ENCODE measurements at places on chromosomes 11 and 22.

DNA sequence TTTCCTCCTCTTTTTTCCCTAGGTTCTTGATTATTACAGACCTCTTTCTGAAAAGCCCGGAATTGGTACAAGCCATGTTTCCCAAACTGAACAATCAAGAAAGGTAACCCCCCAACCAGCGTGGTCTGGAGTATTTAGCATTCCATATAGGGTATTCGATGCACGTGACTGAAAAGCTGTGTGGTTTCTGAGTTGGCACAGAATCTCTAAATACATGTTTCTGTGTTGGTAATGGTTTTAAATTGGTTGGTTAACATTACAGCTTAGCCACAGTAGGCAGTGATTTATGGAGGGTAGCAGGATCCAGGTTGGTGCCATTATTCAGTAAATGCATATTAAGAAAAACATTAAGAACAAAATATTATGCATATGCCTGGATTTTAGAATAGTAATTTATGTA lies 46.8 kb downstream of the ATXN10 start:
- DNase-seq = no peak

GRCh38 chr11:134883484-134883883 lies 471.4 kb upstream of the B3GAT1 start:
- no peak for DNase-seq

GRCh38 chr11:34068111-34068510 lies 16.6 kb downstream of the CAPRIN1 start:
- no peak for DNase-seq

GRCh38 chr11:95318498-95318897 lies 87.5 kb upstream of the SESN3 start:
- no peak for DNase-seq

DNA sequence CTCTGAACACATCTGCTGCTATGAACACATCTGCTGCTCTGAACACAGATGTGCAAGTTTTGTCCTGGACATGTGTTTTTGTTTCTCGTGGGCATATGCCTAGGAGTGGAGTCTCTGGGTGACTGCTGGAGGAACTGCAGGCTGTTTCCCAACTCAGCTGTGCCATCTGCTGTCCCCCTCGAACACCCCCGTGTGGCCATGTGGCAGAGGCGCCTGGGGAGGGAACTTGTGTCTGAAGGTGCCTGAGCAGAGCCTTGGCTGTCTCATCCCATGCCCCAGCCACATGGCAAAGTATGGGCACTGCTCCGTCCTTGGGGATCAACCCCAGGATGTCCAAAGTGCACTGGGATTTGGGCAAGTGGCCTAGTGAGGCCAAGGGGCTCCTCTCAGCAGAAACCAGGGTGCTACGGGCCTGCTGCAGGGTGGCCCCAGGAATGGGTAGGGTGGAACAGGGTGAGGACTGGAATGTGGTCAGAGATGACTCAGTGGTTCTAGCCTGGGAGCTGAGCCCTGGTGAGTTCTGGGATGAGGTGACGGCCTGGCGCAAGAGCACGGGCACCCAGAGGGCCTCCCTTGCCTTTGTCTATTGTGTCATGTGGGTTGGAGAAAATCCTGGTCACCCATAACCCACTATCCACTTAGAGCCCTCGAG lies 14.7 kb downstream of the GATD1 start:
- DNase-seq = no peak

GRCh38 chr11:75598900-75599299 lies 36.8 kb downstream of the SERPINH1 start:
- no peak for DNase-seq

DNA sequence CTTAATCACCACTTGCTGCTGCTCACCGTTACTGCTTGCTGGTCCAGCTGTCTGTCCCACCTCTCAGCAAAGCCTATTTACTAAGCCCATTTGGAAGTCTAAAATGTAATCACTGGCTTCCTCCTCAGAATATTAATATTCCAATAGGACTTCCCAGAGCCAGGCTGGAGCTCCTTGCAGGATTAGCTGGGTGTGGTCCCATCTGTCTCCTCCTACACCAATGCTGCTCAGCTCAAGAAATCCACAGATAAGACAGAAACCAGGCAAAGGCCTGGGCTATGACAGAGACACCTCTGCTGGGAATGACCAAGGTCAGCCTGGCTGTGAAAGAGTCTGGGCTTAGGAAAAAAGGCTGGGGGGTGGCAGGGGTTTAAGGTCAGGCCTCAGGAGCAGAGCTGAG lies 317.8 kb downstream of the BUD13 start:
- no peak for DNase-seq

- DNase-seq = no peak
These were observed 151.3 kb downstream of the APOL5 start for GRCh38 chr22:35868938-35869337.

DNA sequence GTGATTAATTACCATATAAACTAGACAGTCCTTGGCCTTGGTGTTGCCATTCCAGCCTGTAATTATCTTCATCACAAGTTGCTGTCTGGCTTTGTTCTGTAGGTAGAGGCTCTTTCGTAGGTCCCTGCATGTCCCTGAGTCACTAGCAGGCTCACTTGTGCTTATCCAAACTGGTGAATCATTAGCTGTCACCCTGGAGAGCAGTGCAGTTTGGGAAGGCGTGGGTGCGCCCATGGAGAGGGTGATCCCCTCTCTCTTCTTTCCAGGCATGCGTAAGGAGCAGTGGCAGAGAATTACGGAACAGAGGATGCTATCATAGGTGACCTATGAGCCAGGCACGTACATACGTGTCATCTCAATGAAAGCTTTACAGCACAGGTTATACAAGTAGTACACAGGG lies 11.0 kb upstream of the EHF start:
- no peak for DNase-seq

- no peak for DNase-seq
These were observed 845 bp downstream of the MPPED2 start for GRCh38 chr11:30585125-30585891.

GRCh38 chr11:129410395-129410960 lies 34.8 kb downstream of the BARX2 start:
- DNase-seq = no peak

- no peak for DNase-seq
These were observed 80.1 kb downstream of the DBX1 start for GRCh38 chr11:20080032-20080685.

GRCh38 chr11:3865388-3866193 lies 10.1 kb downstream of the STIM1 start:
- DNase-seq = no peak

DNA sequence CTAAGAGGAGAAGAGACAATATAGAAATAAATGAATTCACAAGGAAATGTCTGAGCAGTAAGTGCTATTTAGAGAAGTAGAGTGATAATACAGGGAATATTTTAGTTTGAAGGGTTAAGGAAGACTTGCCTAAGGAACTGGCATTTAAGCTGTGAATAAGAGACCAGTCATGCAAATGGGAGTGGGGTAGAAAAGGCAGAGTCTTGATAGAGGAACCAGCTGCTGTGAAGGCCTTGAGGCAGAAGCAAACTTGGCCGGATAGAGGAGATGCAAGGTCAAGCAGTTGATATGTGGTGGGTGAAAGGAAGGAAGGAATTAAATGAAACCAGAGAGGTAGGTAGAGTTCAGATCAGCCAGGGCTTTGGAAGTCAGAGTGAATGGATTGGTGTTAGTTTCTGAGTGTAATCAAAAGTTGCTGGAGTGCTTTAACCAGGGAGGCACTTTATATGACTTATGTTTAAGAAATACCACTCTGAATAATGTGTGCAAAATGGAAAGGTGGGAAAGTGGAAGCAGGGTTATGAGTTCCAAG lies 198.4 kb upstream of the SESN3 start:
- DNase-seq = no peak

- peak; percentile 58 for DNase-seq
These were observed 2.4 kb downstream of the C11orf96 start for GRCh38 chr11:43944761-43945311.

DNA sequence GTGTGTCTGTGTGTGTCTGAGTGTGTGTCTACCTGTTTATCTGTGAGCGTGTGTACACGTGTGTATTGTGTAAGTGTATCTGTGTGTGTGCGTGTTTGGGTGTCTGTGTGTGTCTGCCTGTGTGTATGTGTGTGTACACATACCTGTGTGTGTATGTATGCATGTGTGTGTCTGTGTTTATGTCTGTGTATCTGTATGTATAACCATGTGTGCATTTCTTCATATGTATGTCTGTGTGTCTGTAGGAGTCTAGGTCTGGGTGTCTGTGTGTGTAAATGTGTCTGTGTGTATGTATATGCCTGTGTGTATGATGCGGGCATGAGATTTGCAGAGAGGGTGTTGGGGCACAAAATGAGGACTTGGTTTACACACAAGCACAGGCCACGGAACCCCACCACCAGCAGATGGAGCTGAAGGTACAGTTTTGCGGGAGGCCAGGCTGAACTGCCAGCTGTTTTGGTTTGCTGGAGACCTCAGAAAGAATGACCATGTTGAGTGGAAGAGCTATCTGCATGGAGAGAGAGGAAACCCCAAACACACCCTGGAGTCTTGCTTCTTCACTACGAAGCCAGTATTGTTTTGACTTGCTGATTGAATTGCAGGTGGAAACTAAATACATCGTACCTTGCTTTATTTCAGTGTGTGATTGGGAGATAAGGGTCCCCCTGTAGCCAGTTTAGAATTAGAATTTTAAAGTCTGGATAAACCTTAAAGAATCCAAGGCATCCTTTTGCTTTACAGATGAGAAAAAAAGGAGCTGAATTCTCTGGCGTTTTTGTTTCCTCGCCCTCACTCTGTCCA lies 497.2 kb downstream of the NTM start:
- DNase-seq = no peak

DNA sequence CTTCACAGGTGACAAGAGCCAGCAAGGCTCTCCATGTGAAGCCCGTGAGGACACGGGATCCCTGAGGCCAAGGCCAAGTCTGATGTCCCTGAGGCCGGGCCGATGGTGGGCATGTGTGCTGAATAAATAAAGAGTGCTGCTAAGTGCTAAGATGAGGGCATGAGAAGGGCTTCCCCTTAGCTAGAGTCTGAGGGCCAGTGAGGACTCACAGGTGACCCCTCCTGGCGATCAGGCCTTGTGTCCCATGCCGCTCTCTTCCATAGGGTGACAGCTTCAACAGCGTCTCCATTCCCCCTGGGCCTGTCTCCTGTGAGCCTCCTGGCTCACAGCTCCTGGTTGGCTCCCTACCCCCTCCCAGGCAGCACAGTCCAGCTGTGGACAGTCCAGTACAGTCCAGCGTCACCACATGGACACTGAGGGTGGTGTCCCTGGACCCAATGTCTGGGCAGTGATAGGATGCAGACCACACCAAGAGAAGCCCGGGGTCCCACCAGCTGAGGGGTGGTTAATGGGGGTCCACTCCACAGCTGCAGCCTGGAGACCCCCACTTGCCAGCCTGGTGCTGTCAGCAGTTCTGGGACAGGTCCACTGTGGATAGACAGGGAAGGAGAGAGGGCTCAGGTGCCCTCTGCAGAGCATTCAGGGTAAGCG lies 1033.2 kb downstream of the TBC1D22A start:
- no peak for DNase-seq

DNA sequence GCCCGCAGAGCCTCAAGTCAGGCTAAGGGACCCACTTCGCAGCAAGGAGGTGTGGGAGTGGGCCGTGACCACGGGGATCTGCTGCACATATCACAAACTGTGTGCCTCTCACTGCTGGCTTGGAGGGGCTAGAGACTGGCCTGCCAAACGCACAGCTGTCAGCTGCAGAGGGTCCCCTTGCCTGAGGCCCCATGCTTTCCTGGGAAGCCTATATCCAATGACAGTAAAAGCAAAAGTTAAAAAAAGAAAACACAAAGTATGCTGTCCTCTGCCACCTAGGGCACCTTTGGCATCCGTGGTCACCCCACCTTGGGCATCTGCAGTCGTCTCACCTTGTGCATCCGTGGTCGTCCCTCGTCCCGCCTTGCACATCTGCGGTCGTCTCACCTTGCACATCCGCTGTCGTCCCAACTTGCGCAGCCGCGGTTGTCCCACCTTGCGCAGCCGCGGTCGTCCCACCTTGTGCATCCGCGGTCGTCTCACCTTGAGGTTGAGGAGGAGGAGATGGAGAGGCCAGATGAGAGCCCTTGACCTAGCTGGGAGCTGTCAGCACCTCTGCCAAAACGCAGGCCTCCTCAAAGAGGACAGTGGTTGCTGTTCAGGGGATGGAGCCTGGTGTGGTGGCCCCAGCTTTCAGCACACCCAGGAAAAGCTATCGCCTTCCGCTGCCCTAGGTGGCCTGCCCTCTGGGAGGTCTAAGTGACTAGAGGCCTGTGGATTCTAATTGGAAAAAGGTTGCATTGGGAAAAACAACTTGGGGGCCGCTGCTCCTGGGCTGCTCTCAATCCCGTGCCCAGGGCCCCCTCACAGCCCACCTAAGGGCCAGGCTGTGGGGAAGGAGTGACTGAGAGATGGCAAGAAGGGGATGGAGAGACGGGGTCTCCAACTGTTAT lies 90.5 kb downstream of the MYEOV start:
- no peak for DNase-seq

DNA sequence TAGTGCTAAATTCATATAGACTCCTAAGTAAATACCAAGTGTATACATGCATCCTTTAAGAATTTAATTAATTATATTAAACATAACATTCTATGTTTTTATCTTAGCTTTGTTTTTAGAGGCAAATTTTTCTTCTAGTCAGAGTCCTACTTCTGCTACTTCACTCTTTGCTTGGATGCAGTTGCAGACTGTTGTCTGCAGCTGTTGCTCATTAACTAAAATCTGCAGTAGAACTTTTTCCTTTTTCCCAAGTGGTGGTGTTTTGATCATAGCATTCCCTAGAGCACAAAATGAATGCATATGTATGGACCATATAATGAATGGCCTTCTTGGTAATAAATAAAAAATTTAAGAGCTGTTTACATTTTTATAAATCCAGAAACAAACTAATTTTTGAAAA lies 198.3 kb downstream of the CASP12 start:
- DNase-seq = no peak

DNA sequence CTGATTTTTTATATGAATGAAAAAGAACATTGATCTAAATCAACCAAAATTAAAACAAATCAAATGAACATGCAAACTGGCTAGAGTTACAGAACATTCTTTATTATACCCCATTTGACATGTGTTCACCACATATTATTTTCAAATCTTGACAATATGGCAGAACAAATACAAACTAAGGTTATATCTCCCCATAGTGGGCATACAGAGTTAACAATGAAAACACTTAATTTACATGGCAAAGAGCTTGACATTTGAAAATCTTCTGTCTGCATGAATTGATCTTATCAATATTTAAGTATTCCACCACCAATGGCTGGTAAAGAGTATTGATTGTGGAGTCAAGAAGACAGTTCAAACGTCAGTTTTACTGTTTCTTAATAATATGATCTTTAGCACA lies 197.9 kb upstream of the ANO3 start:
- no peak for DNase-seq

Measured in activated CD4-positive, alpha-beta T cell treated with anti-CD3 and anti-CD28 coated beads for 4 hours (primary cell).